Jurkat, Clone E6-1 (cell line): ENCODE measurements at places on chromosomes 13 and 19.

- no peak for DNase-seq
These were observed 189.6 kb upstream of the TSHZ3 start for GRCh38 chr19:31538879-31539278.

DNA sequence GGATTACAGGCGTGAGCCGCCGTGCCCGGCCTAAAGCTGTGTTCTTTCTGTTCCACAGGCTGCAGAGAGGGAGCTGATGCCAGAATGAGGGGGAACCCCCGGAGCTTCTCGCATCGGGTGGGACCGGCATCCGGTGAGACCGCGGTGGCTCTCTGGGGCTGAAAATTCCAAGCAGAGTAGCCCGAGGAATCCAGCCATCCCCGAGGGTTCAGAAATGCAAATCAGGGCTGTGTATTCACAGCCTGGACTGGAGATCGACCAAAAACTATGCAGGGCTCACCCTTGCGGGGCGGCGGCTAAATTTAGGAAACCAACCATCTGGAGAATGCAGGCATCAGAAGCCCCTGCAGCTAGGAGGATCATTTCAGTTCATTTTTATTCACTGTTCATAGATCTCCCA lies 99.2 kb downstream of the GNG7 start:
- no peak for DNase-seq

DNA sequence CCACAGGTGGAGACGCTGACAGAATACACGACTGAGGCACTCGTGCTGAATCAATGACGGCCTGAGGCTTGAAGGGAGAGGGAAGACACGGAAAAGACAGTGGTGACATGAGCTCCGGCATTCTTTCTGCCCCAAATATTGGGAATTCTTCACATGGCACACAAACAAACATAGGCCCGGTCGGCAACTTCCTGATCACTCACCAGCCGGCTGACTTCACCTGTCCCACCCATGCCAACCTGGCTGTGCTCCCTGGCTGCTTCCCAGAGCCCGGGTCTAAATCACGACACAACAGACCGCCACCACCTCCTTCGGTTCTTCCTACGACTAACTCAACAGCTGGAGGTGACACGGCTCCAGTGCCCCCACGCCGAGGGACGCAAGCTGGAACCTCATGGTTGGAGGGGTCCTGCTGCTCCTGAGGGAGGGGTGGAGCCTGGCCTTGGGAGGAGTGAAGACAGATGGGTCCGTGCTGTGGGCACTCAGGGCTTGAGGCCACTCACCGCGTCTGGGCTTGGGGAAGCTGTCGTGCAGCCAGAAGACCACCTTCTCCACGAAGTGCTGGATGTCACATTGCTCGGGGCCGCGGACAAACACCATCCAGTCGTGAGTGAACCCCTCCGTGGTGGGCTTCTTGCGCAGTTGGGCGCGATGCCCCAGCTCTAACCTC lies 9.6 kb downstream of the MLLT1 start:
- no peak for DNase-seq

- peak; percentile 34 for DNase-seq
These were observed 106.6 kb downstream of the RGCC start for GRCh38 chr13:41563984-41564365.

DNA sequence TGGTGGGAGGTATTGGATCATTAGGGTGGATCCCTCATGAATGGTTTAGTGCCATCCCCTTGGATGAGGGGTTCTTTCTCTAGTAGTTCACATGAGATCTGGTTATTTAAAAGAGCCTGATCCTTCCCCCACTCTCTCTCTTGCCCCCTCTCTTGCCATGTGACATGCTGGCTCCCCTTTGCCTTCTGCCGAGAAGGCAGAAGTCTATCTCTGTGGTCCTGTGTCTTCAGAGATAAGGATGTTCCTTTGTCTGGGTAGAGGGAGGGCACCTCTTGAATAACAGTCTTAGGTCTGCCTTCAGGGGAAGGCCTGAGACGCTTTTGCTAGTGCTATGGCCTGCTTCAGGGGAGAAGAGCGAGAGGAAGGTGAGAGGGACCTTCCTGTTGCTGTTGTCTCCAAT lies 2.0 kb upstream of the ZDHHC20 start:
- no peak for DNase-seq

DNA sequence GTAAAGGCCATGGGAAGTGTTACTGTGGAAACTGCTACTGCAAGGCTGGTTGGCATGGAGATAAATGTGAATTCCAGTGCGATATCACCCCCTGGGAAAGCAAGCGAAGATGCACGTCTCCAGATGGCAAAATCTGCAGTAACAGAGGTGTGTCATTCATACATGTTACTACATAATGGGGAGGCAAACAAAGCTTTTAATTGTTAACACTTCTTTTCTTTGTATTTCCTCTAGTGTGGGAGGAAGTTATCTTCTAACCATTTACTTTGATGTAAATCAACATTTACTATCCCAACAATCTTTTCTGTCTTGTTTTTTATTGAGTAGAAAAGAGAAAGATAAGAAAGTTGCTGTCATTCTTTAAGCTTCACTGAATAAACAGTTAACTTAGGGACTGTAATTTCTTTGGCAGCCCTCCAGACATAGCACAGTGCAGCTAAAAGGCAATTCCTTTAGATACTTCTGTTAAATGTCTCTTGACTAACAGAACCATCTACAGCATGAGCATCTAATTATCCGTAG lies 126.9 kb downstream of the ITGBL1 start:
- DNase-seq, result no peak

- no peak for DNase-seq
These were observed 494 bp upstream of the KLK14 start for GRCh38 chr19:51083181-51083580.

DNA sequence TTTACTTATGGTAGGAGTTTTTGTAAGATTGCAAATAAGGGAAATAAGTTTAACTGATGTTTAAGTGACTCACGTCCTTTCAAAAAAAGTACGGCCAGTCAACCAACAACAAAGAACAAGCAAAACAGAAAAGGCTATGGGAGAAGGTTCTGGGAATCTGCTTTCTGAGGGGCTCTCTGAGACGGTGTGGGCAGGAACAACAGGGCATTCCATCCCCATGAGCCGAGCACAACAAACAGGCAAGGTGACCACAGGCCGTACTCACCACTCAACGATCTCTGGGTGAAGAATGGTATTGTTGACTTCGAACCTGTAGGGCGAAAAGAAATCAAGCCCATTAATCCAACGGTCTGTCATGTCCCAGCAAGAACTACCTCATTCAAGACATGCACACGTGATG lies 43.8 kb downstream of the PEPD start:
- DNase-seq, result no peak

DNA sequence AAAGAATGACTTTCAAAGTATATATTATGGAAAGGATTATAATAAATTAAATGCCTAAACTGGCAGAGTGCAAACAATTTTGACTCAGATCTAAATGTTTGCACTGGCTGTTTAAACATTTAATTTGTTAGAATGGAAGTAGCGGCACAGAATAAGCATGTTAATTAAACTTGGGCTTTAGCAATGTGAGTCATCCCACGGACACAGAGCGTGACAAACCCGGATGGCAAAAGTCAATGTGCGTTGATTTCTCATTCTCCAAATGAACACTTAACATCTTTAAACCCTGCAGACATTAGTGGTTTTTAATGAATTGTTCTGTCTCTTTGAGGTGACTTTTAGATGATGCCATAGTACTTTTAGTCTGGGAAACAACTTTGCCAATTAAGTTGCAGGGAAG lies 38.4 kb downstream of the PCDH8 start:
- DNase-seq, result no peak
